T-cell (primary cell): ENCODE measurements at places on chromosomes 3 and 15. TPM values are rescaled to one million over a fixed set of nuclear protein-coding genes. Genes with fewer than 3 reads are reported as not detected.
A peak's percentile ranks its signal among the peaks of the same experiment; 100 is the strongest.

The GPR87 gene
- total RNA-seq: not detected

The ITIH1 gene
- total RNA-seq: not detected

The ATP13A5 gene
- not detected for total RNA-seq

The HIGD2B gene
- not detected for total RNA-seq

The ZFAND6 gene
- total RNA-seq: 57.1 TPM

The TCAIM gene
- total RNA-seq: 16.3 TPM

The ZBTB11 gene
- 40.4 TPM for total RNA-seq

The DNAJC13 gene
- total RNA-seq: 31.3 TPM

The DUOX2 gene
- 0.16 TPM for total RNA-seq

The CATSPER2 gene
- total RNA-seq: 8.3 TPM

The ERICH6 gene
- total RNA-seq: not detected

DNA sequence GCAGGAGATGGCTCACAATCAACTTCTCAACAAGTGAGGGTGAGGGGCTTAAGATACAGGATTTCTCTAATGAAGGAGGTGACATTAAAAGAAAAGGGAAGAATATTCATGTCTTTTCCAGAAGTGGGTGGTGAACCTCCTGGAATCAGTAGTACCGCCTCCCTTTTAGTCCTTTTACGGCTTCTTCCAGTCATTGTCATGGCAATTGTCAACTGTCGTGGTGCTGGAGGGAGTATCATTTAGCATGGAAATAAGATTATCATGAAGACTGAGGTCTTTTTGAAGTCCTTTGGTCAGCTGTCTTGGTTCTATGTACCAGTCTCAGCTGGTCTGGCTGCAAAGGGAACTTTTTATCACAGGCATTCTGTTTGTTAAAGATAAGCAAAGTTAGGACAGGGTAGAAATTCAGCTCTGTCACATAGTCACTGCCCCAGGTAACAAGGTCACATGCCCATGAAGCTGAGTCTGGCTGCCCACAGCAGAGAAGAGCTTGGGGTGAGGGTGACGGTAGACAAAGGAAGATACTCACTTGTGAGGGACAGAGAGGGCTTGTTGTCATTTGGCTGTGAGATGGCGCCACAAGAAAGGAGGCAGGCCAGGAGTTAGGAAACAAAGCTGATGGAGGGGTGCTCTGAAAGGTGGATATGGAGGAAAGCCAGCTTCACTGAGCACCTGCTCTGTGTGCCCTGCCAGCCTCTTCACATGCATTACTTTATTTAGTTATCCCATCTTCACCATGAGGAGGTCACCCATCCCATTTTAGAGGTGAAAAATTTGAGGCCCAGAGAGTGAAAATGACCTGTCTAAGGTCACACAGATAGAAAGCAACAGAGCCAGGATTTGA lies 228.2 kb upstream of the TRIM42 start:
- H3K27me3 ChIP-seq: peaks cover 2% of the 10 kb centered on the region
- no peak overlapping the region for H3K4me3 ChIP-seq
- no peaks in the 10 kb centered on the region for H3K4me1 ChIP-seq
- H3K36me3 ChIP-seq: no peaks in the 10 kb centered on the region
- DNase-seq: no peak

GRCh38 chr3:188701485-188701969 lies 470.2 kb upstream of the TPRG1 start:
- H3K27ac ChIP-seq: no peak overlapping the region
- H3K4me3 ChIP-seq: no peak overlapping the region
- H3K4me1 ChIP-seq: no peaks in the 10 kb centered on the region
- H3K36me3 ChIP-seq: no peaks in the 10 kb centered on the region

- no peak overlapping the region for H3K4me3 ChIP-seq
- no peaks in the 10 kb centered on the region for H3K4me1 ChIP-seq
- no peak for DNase-seq
Observed at GRCh38 chr3:45800611-45801010, 4.3 kb upstream of the SLC6A20 start.

- no peak overlapping the region for H3K27ac ChIP-seq
- H3K27me3 ChIP-seq: peaks cover 28% of the 10 kb centered on the region
- no peaks in the 10 kb centered on the region for H3K4me1 ChIP-seq
- no peaks in the 10 kb centered on the region for H3K36me3 ChIP-seq
- no peak overlapping the region for H3K4me3 ChIP-seq
- DNase-seq: no peak
Observed at GRCh38 chr3:197030379-197031314, 1.0 kb upstream of the MELTF start.

GRCh38 chr3:159126261-159127020 lies 324.6 kb downstream of the MFSD1 start:
- H3K4me1 ChIP-seq: no peaks in the 10 kb centered on the region
- DNase-seq: no peak
- H3K27ac ChIP-seq: no peak overlapping the region
- no peaks in the 10 kb centered on the region for H3K27me3 ChIP-seq
- no peaks in the 10 kb centered on the region for H3K36me3 ChIP-seq

GRCh38 chr3:83454353-83454752 lies 1504.4 kb upstream of the CADM2 start:
- H3K27ac ChIP-seq: no peak overlapping the region
- H3K4me1 ChIP-seq: no peaks in the 10 kb centered on the region
- DNase-seq: no peak

- no peaks in the 10 kb centered on the region for H3K4me1 ChIP-seq
- H3K27ac ChIP-seq: no peak overlapping the region
- H3K27me3 ChIP-seq: no peaks in the 10 kb centered on the region
- no peak for DNase-seq
Observed at GRCh38 chr3:49826016-49826415, 12.3 kb upstream of the UBA7 start.

- peaks cover 12% of the 10 kb centered on the region for H3K4me1 ChIP-seq
- H3K27ac ChIP-seq: no peak overlapping the region
- no peak for DNase-seq
- H3K4me3 ChIP-seq: no peak overlapping the region
- peaks cover under 1% of the 10 kb centered on the region for H3K36me3 ChIP-seq
Observed at GRCh38 chr3:63937661-63938651, 25.8 kb upstream of the SCAANT1 start.

- H3K27ac ChIP-seq: no peak overlapping the region
- H3K4me1 ChIP-seq: no peaks in the 10 kb centered on the region
- no peaks in the 10 kb centered on the region for H3K27me3 ChIP-seq
- no peaks in the 10 kb centered on the region for H3K36me3 ChIP-seq
- DNase-seq: no peak
- no peak overlapping the region for H3K4me3 ChIP-seq
Observed at GRCh38 chr3:133330065-133330464, 69.8 kb upstream of the BFSP2 start.

DNA sequence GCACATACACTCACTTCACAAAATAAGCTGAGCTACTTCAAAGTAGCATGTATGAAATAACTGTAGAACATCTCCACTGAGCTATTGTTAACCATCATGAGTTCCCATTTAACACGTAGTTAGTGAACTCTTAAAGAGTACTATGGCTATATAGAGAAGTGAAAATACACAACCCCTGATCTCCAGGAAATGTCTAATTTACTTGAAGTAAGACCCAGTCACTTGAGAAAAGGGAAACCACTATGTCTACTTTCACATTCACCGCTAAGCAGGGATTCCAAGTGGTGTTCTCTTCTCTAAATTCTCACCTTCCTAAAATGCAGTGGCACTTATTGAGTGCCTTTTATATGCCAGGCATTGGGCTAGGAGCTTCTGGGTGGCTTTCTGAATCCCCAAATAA lies 35.0 kb upstream of the COLQ start:
- no peaks in the 10 kb centered on the region for H3K36me3 ChIP-seq
- peaks cover 2% of the 10 kb centered on the region for H3K4me1 ChIP-seq
- H3K27ac ChIP-seq: peak overlapping the region; percentile 37
- no peak for DNase-seq
- H3K27me3 ChIP-seq: no peaks in the 10 kb centered on the region

GRCh38 chr15:75136118-75136517 lies 65.6 kb upstream of the C15orf39 start:
- DNase-seq: no peak
- peaks cover 3% of the 10 kb centered on the region for H3K4me1 ChIP-seq
- H3K36me3 ChIP-seq: no peaks in the 10 kb centered on the region
- no peak overlapping the region for H3K4me3 ChIP-seq
- no peak overlapping the region for H3K27ac ChIP-seq

GRCh38 chr3:134345202-134345601 lies 29.0 kb downstream of the AMOTL2 start:
- no peak overlapping the region for H3K27ac ChIP-seq
- no peaks in the 10 kb centered on the region for H3K4me1 ChIP-seq
- no peaks in the 10 kb centered on the region for H3K36me3 ChIP-seq
- H3K4me3 ChIP-seq: no peak overlapping the region
- H3K27me3 ChIP-seq: peaks cover 4% of the 10 kb centered on the region

DNA sequence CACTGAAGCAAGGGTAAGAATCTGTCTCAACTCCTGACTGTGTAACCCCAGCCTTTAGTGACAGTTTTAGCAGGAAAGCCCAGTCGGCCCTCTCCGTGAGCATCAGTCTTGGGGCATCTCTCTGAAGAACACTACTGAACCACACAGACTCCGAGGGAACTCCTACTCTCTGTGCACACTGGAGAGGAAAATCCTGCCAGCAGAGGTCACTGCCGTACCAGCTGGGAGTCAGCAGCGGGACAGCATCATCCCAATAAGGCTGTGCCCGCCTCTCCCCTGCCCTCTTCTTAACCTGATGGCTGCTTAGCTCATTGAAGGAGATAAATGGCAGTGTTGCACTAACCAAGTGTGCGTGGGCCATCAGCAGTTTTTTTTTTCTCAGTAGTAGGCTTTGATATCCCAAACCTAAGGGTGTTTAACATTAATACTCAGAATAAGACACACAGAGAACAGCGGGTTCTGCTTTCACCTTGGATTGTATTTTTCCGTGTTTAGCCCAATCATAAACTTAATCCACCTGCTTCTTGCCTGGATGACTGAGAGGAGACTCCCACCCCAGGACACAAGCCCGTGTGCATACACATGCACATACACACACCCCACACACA lies 26.6 kb upstream of the RASA2 start:
- peaks cover 6% of the 10 kb centered on the region for H3K27me3 ChIP-seq
- H3K4me3 ChIP-seq: no peak overlapping the region

DNA sequence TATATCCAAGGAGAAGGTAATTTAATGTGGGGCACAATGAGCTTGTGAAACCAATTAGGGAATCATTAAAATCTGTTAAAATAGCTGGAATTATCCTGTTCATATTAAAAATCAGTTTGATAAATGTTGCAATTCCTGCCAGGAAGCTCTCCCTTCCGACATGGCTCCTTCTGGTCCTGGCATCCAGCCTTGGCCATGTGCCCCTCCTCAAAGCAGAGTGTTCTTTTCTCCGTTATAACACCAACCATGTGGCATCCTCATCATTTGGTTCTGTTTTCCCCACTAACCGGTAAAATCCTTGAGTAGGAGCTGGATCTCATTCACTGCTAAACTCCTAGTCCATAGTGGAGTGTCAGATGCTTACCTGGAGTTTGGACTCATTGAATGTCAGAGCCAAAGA lies 127.2 kb downstream of the ARNT2 start:
- DNase-seq: no peak
- H3K4me3 ChIP-seq: no peak overlapping the region
- no peaks in the 10 kb centered on the region for H3K4me1 ChIP-seq
- H3K27me3 ChIP-seq: peaks cover 20% of the 10 kb centered on the region
- no peak overlapping the region for H3K27ac ChIP-seq

DNA sequence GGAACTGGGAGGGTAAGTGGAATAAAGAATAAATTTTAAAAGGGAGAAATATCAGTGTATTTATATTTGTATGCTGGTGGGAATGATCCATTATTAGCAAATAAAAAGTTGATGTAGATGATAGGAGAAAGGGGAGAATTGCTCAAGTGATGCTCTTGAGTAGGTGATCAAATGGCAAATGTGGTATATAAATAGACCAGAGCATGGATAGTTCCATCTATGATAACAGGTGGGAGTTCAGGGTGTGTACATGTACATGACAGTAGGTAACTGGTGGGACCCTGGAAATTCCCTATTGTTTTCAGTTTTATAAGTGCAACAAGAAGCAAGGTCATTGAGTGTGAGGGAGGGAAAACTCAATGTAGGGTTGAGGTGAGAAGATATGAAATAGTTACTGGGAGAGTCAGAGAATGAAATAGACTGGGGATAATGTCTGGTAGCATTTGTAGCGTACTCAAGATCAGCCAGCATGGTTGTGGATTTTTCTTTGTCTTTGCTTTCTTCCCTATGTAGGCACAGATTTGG lies 31.3 kb upstream of the EBLN2 start:
- no peaks in the 10 kb centered on the region for H3K27me3 ChIP-seq
- peaks cover 5% of the 10 kb centered on the region for H3K4me1 ChIP-seq
- DNase-seq: no peak

- no peaks in the 10 kb centered on the region for H3K4me1 ChIP-seq
- H3K27ac ChIP-seq: no peak overlapping the region
- no peak overlapping the region for H3K4me3 ChIP-seq
- no peaks in the 10 kb centered on the region for H3K36me3 ChIP-seq
- H3K27me3 ChIP-seq: peaks cover 4% of the 10 kb centered on the region
Observed at GRCh38 chr3:99012051-99012450, 110.6 kb upstream of the DCBLD2 start.

DNA sequence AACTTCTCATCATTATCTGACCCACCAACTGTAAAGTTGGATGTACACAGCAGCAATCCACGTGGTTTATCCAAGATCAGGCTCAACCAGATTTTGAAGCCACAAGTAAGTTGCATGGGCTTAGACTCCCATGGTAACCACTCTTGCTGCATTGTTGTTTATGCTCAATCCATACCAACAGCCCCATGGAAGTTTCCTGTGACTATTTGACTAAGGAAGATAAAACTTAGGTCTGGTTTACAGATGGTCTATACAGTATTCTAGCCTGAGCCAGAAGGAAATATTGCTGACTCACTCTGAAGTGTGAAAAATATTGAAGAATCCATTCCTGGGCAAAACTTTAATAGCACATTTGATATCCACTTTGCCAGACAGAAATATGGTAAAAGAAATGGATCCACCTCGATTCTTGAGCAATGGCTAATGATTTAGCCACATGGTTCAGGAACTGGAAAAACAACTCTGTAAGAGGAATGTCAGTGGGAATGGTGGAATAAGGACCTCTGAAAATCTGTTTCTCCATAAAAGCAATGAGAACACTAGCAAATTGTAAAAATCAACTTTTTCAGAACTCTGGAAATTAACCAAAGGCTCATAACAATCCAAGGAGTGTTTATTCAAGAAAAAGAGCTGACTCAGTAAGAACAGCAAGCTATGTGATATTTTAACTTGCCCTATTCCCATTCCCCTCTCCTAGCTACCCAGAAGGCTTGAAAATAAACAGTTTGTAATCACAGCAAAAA lies 162.9 kb upstream of the STT3B start:
- H3K36me3 ChIP-seq: no peaks in the 10 kb centered on the region
- no peak overlapping the region for H3K4me3 ChIP-seq
- DNase-seq: no peak
- no peaks in the 10 kb centered on the region for H3K4me1 ChIP-seq
